Activated naive CD8-positive, alpha-beta T cell treated with anti-CD3 and anti-CD28 coated beads, Interleukin-2, amount 50 U/mL, for 24 hours (primary cell): ENCODE measurements at places on chromosomes 11 and 22.

GRCh38 chr11:126391970-126392632, 36.6 kb downstream of the ST3GAL4 start:
- DNase-seq: no peak

DNA sequence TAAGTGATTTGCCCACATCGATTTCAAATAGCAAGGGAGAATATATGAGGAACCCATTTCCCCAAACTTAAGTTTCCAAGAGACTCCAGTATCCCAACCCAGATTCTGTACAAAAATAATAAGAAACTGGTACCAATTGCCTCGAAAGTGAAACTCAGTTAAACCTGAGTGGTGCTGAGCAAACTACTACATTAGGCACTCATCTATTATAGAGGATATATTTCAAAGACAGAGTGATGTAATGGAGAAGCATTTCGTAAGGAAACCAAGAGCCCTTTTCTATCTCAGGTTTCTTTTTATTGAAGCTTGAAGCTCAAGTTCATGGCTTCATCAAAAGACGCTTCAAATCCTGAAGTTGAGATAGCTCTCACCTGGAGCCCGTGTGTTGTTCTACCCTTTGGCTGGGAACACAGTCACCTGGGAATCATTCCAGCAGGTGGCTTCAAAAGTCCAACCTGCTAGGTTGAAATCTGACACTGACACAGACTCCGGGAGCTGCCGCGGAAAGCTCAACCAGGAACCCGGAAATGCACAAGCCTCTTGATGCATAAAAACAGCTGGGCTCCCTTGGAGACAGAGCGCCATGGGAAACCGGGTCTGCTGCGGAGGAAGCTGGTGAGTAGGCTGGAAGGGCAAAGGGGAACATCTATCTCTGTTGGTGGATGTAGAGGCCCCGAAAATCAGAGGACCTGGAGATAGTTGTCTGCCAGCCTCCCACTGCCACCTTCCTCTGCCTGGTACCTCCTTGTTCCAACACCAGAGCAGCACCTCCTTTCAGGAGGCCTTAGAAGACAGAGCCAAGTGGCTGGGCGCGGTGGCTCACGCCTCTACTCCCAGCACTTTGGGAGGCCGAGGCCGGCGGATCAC, at the start of gene C11orf52:
TSS of gene C11orf52 (plus strand) at position 524 of the 867 bp plus-strand sequence. CDS start at position 584, 60 bp downstream.
- no peak for DNase-seq

DNA sequence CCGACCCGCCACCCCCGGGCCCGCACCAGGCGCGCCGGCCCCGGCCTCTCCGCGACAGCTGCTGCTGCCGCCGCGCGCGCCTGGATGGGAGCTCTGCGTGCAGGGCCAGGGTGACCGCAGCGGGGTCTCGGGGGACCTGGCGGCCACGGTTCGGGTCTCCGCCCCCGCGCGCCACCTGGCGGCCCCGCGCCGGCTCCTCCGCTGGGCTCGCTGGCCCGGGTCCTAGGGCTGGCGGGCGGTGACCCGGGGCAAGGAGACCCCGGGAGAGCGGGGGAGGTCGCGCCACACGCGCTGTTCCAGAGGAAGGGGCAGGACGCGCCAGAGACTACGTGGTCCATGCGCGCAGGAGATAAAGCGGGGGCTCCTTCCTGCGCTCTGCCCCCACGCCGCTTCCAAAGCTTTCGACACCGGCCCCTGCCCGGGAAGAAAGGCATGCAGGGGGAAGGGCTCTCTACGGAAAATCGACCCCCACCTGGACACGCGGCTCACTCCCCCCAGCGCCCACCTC, 562 bp downstream of the SHANK2 start:
- DNase-seq: peak; percentile 7

- peak; percentile 65 for DNase-seq
These were observed 1.3 kb upstream of the KDM2A start for GRCh38 chr11:67117672-67118180.

DNA sequence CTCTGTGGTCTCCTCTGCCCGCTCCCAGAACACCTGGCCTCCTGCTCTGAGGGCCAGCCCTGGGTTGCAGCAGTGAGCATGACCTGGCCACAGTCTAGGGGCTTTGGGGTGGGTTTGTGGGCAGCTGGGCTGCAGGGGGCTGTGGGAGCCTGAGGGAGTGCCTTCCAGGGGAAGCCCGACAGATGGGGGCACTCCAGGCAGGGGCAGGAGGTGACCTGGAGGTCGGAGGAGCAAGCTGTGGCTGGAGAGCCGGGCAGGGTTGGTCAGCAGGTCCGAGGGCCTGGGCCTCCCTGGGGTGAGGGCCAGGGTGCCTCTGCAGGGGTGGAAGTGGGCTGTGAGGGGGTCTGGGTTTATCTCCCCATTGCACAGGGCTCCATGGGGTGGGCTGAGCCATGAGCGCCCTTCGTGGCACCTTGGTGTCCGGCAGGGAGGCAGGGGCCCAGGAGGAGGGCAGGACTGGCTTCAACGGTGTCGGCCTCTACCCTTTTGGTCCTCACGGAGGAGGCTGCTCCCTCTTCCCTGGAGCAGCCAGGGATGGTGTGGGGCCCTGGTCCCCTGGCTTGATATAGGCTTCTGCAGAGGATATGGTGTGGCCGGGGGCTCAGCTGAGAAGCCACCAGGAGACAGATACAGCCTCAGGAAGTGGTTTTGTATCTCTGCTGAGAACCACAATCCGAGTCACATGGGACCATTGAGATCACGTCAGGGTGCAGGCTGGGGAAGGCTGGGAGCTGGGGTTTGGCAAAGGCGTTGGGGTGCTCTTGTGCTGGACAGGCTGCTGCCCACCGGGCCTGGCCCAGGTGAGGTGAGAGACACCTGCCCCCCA, 22.3 kb downstream of the KCNQ1 start:
- DNase-seq: peak; percentile 54
